ENCODE measurements at places on chromosomes 3 and 15.

DNA sequence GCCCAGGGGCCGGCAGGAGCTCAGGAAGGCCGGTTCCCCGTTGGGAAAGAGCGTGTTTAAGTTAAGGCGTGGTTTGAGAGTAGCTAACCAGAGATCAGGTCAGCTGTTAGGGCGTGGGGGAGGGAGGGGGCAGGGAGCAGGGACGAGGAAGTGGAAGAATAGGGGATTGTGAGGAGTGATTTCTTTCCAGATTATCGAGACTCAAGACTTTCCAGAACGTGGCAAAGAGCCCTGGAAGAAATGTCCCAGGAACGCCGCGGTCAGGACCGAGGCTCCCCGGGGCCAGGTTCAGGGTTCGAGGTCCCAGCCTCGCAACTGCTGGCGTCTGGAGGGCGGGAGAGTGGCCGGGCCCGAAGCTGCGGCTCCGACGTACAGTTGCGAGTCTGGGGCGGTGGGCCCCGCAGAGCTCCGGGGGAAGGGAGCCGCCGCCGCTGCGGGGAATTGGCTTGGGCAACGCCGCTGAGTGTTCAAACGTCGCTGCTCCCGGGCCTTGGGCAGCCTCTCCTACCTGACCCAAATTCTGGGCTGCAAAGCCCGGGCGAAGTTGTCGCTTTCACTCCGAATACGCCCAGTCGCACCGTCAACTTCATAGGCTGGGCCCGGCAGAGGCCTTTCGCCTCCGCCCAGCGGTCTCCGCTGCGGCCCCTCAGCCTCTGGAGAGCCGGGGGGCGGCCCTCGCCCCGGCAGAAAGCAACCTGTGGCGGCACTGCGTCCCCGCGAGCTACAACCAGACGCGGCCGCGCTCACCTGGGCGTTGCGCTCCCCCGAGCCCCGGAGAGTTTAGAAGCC, 9.5 kb downstream of the ISL2 start:
- DNase-seq, result no peak

DNA sequence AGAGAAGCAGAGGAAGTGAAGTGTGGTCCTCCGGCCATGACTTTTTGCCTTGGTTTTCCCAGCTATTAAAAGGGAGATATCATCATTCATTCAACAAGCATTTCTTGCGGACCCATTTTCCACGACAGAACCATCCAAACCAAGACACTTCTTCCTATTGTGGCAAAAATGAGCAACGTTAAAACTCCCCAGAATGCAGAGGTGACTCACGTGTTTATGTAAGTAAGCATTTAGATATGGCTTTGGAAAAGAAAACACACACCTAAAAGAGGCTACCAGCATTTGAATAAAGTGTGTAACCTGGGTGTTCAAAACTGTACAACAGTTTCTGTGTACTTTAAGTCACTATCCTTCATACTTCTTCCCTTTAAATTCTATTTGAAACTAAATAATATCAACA, 181.3 kb downstream of the RORA start:
- no peak for DNase-seq

DNA sequence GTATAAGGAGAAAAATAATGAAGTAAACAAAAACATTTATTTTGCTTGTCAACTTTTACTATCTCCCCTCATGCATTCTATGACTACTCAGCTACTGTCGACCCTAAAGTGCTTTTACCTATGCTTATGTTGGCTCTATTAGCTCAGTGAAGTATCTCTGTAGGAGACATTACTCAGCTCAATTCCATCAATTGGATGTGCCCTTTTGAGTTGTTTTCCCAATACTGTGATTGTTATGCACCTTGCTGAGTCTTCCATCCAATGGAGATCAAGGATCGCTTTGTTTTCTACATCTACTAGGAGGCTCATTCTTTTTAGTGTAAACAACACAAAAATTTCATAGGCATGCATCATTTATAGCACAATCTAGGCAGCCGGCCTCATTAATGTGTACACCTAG, 403.8 kb upstream of the ARL6 start:
- DNase-seq, result no peak

DNA sequence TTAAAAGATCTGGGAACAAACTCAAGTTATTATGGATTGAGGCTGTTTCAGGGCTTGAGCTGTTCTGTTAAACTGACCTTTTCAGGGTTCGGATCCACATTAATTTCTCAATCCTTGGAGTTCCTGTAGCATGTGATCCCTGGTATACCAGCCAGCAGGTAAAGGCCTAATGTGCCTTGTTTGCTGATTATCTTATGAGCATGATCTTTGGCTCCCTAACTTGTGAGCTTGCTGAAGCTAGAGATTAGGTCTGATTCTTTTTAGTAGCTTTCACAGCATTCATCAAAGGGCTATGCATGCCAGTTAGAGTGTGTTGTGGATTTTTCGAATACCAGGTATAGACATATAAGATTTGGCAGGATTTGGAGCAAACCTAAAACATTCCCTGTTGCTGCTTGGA, 10.3 kb downstream of the CORO2B start:
- no peak for DNase-seq

DNA sequence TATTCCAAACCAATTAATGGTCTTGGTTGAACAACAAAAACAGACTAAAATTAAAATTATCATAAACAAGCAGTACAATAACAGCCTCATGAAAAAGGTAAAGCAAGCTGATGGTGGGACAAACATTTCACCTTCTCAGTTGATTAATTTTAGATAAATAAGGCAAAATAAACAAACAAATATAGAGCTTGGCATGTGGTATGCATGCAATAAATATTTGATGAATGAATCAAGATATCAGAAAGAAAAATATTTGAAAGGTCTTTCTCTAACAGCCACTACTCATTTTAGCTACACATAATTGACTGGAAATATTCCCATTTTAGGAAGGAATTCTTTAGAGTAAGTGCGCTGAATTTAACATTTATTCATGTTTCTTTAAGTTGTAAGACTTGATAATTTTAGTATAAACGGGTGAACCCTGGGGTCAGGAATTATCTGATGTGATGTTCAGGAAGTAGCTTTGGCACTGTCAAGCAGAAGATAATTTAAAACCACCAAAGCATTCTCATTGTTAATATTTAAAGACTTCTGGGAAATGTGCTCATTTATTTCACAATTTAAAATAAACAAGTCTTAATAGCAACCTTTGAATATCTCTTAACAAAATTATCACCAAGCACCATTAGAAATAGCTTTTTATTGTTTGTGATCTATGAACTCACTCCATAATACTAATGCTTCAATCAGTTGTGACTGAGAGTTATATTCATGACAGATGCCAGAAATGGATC, 372.3 kb upstream of the TGFBR2 start:
- no peak for DNase-seq

GRCh38 chr3:191563722-191564121, 102.8 kb downstream of the PYDC2 start:
- DNase-seq, result no peak

- no peak for DNase-seq
Observed at GRCh38 chr3:14131134-14131533, 6.3 kb downstream of the TMEM43 start.

DNA sequence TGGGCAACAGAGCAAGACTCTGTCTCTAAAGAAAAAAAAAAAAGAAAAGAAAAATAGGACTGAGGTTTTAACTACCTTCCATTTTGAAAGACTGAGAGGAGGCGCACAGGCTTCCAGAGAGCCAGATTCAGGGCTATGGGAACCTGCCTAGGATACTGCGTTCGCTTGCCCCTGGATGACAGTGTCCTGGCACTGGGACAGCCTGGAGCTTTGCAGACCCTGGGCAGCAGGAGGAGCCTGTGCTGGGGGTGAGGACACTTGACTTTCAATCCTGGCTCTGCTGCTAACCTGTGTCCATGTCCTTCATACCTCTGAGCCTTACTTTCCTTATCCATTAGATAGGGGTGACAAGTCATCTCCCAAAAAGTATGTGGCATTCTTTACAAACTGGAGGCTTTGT, 31.2 kb downstream of the CD276 start:
- no peak for DNase-seq

GRCh38 chr15:32966512-32966911, 228.0 kb downstream of the FMN1 start:
- no peak for DNase-seq

DNA sequence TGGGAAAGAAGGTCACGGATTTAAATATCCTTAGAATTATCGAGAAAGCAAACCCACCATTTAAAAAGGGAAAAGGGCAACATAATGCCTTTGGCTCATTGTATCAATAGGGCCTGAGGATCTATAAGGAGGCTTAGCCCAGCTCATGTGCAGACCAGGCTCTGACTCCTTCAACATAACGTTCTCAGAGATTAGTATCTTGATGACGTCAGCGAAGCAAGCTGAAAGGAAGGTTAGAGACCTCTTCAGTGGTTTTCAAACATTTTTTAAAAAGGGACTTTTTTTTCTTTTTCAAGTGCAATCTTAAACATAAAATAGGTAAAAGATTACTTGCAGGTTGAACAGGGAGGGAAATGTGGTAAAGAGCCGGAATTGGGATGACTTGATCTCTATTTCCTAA, 463.9 kb upstream of the ADAMTS9 start:
- no peak for DNase-seq

GRCh38 chr3:51519848-51520247, 18.7 kb upstream of the RAD54L2 start:
- DNase-seq, result no peak

DNA sequence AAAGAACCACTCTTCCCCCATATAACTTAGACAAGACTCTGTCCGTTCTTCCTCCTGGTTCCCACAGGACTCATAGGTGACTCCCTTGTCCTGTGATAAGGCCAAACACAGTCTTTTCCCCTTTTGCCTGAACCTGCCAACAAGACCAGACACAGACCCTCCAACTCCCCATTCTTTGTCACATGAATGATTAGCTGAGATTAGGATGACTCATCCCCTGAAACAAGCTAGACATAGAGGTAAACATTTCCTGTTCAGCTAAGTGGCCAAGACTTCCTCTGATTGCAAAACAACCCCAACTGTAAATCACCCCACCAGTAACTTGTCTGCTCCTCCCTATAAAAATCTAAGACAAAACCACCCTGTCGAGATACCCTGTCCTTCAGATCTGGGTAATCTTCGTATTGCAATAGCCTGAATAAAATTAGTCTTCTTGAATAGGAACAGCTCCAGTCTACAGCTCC, 11.4 kb upstream of the HTR3E start:
- no peak for DNase-seq

DNA sequence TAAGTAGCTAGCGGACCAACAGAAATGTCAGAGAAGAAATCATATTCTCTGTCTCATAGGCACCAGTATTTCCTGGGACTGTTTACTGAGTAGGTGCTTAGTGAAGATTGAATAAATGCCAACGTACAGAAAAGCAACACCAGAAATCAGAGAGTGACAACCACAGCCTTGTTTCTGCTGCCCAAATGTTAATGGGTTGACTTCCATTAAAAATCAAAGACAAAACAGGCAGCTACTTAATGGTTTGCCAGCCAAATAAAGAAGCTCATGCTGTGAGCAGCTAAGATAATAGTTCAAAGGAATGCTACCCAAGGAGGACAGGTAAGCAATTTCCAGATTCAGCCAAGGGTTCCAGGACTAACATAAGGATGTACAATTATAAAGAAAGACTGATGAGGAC, 270.7 kb downstream of the THSD4 start:
- DNase-seq, result no peak

GRCh38 chr3:153089620-153090019, 72.4 kb upstream of the RAP2B start:
- DNase-seq, result no peak

- no peak for DNase-seq
Observed at GRCh38 chr3:173819368-173819767, 421.8 kb downstream of the NLGN1 start.

All from NCI-H526 (cell line).